ENCODE measurements at places on chromosomes 1 and 21.

DNA sequence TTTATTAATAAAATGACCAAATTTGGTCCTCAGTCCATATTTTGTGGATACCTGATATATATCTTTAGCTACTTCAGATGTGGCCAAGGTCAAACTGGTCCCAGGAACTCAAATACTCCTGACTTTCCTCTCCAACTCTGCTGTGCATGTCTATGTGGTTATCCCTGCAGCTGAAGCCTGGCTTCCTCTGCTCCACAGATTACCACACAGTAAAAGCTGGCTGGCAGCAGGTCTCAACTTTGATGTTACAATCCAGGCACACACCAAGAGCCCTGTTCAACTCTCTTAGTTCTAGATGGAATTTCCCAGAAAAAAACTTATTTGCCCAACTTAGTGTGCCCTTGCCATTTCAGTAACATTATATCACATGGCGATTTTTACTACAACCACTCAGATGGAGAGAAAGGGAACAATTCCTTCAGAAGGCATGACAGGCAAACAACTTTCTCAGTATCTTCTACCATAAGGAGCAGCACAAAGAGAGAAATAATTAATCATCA is 479.5 kb downstream of the PLPP3 start:
- no peak for DNase-seq

DNA sequence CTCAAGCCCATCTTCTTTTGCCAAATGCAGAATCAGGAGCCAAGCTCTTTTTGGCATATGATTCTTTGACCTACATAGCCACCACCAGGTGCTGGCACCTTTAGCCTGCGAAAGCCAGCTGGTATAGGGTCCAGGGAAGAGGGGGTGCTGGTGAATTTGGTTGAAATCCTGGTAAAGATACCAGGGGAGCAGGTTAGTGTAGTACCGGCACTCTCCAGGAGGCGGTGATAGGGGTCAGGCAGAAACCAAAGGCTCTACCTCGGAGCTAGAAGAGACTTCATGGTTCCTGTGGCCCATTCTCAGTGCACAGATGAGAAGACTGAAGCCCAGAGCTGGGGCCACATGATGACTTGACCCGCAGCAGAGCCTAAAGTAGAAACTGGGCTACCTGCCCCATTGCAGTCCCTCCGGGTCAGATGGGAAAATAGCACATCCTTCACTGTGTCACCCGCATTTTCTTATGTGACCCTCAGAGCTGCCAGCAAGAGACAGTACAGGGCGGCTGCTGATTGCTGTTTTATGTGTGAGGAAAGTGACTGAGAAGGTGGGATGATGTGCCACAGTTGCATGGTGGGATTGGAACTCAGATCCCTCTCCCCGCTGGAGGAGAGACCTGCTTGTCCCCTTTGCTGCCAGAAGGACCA is 36.0 kb upstream of the IL19 start:
- peak; percentile 27 for DNase-seq

DNA sequence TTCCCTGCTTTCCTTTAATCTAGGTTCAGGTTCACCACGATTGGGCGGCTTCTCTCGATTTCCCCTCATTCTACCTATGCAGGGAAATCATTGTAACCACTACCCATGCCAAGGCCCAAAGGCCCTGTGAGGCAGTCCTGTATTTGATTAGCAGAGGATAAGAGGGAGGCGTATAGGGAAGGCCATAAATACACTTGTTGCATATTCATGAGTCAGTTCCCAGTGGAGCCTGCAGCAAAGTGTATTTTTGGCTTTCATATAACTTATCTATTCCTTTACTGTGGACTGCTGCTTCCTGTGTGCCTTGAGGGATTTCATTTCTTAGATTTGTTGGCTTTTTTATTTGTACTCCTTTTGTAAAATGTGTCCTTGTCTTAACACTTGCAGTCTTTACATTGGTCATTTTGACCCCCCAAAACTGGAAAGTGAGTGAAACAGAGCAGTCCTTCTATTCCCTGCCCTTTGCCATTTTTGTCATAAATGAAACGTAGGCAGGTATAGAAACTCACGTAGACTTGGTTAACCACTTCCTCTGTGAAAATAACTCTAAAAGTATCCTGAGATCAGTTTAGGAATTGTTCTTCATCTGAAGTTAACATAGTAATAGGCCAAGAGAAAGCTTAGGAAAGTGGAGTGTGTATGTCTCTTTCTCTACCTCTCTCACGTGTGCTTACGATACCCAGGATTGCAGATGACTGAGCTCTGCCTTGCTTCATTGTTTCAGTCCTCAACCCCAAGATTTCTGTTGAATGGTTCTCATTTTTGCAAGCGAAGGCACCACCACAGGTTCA is 19.6 kb upstream of the KCNQ4 start:
- DNase-seq = no peak

DNA sequence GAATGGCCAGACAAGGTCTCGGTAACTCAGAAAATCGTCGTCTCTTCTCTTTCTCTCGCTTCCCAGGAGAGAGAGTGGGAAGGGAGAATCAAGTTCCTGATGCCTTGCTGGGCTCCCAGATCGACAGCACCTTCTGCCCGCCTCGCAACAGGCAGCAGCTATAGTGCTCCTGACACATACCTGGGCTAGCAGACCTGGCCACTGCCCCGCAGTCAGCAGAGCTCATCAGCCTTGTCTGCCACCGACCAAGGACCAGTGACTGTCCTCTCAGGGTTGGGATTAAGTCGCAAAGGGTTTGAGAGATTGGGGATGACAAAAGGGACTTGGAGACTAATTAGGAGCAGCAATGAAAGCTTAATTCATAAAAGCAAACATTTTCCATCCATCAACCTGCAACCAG is 4.1 kb downstream of the RUNX3 start:
- no peak for DNase-seq

DNA sequence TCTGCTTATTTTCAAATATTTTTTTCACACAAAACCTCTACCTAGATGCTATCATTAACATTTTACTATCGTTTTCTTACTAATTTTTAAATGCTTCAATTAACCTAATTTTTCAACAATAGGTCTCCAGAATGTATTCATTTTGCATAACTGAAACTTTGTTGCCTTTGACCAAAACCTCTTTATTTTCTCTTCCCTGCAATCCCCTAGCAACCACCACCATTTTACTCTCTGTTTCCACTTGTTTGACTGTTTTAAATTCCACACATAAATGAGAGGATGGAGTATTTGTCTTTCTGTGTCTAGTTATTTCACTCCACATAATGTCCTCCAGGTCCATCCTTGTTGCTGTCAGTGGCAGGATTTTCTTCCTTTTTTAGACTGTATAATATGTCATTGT is 9.5 kb upstream of the F13B start:
- DNase-seq = no peak

- no peak for DNase-seq
These were observed 498.4 kb downstream of the TTLL7 start for GRCh38 chr1:83500531-83500930.

- DNase-seq = no peak
These were observed 64.0 kb upstream of the KCNK2 start for GRCh38 chr1:215018555-215018954.

DNA sequence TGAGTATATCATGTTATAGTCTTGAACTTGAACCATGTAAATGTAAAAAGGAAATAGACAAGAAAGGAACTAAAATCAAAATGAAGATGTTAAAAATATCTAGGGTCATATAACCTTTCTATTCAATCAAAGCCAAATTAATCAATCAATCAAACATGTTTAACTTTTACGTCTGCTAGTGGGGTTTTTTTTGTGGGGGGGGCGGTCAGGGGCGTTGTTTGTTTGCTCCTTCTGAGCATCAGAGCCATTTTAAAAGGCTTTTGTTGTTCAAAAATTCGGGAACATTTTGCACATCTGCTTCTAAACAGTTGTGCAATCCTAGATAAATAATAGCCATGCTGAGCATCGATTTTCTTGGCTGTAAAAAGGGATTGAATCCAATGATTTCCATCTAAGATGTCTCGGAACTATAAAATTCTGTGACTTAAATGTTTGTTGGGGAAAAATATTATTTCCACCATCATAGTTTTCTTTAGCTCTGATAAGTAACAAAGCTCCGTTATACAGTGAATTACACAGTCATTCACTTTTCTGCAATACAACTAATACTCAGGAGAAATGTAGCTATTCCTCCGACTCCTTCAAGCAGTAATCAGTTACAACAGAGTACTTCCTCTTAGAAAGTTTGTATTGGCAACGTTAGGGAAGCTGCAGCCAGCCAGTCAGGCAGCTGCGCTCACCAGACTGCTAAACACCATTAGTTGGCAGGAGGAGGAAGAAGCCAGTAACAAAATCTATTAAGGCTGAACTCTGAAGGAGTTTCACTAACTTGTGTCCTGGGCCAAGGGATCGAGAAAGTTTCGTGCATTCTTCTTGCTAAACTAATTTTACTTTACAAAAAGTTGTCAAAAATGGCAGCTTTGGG is 2.2 kb downstream of the SPATA6 start:
- no peak for DNase-seq

GRCh38 chr1:38418195-38419030 is 371.8 kb upstream of the POU3F1 start:
- no peak for DNase-seq
